ENCODE measurements at places on chromosomes 16 and 17. TPM values are rescaled to one million over a fixed set of nuclear protein-coding genes. Genes with fewer than 3 reads are reported as not detected.

Gene DLX3
- not detected for total RNA-seq

Gene WNK4
- not detected for total RNA-seq

GRCh38 chr17:67417507-67417906 is 40.4 kb downstream of the PITPNC1 start:
- H3K4me3 ChIP-seq: no peak overlapping the region
- H3K27ac ChIP-seq: no peak overlapping the region
- H3K36me3 ChIP-seq: no peaks in the 10 kb centered on the region
- H3K4me1 ChIP-seq: no peaks in the 10 kb centered on the region

Gene TCAP
- 1.1 TPM for total RNA-seq

- H3K36me3 ChIP-seq: no peaks in the 10 kb centered on the region
- no peak overlapping the region for H3K4me3 ChIP-seq
- peaks cover 41% of the 10 kb centered on the region for H3K4me1 ChIP-seq
- DNase-seq: no peak
Observed at GRCh38 chr17:59631276-59631675, 11.6 kb downstream of the CLTC start.

Gene TM4SF5
- total RNA-seq: 138 TPM

Gene ZFP3
- 0.81 TPM for total RNA-seq

Gene EPX
- 0.07 TPM for total RNA-seq

Gene COX6A2
- not detected for total RNA-seq

DNA sequence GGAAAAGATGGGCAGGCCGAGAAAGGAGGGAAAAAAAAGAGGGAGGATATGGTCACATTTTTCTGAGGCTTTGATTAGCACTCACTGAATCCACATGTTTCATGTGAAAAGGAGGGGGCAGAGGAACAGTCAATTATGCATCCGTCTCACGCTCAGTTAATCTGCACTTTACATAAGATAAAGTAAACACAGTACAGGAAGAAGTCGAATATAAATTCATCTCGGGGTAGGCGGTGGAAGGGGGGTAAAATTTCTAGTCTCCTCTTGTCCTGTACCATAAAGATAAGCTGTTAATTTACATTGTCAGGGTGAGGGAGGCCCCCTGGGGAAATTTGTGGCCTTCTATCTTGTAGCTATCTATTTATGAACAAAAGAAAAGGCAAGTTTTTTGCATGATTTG is 73.1 kb upstream of the CES5A start:
- no peak overlapping the region for H3K27ac ChIP-seq
- no peak overlapping the region for H3K4me3 ChIP-seq

Gene OTOP2
- total RNA-seq: not detected

Gene PSMD12
- total RNA-seq: 31.2 TPM

DNA sequence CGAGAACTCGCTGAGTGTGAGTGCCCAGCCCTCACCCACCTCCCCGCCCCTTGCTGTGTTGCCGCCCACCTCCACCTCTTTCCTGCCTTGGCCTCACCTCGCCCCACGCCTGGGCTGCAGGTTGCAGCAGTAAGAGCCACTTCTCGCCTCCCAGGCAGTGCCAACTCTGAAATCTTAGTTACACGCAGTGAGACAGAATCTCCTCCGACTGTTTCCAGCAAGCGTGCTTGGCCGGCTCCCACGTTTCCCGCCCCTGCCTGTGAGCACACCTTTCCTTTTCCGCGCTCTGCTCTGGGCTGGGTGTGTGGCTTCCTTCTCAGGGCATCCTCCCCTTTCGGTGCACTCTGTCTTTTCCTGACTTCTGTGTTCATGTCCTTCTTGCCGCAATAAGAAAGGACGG is 5.7 kb downstream of the ENGASE start:
- H3K4me1 ChIP-seq: no peaks in the 10 kb centered on the region
- no peaks in the 10 kb centered on the region for H3K27me3 ChIP-seq
- DNase-seq: no peak
- H3K4me3 ChIP-seq: no peak overlapping the region
- H3K36me3 ChIP-seq: peaks cover 3% of the 10 kb centered on the region

GRCh38 chr17:33647956-33648355 is 354.9 kb upstream of the ASIC2 start:
- H3K4me1 ChIP-seq: no peaks in the 10 kb centered on the region
- no peak overlapping the region for H3K27ac ChIP-seq
- no peaks in the 10 kb centered on the region for H3K36me3 ChIP-seq
- H3K27me3 ChIP-seq: no peaks in the 10 kb centered on the region
- no peak for DNase-seq

Gene JPT1
- total RNA-seq: 49.7 TPM

DNA sequence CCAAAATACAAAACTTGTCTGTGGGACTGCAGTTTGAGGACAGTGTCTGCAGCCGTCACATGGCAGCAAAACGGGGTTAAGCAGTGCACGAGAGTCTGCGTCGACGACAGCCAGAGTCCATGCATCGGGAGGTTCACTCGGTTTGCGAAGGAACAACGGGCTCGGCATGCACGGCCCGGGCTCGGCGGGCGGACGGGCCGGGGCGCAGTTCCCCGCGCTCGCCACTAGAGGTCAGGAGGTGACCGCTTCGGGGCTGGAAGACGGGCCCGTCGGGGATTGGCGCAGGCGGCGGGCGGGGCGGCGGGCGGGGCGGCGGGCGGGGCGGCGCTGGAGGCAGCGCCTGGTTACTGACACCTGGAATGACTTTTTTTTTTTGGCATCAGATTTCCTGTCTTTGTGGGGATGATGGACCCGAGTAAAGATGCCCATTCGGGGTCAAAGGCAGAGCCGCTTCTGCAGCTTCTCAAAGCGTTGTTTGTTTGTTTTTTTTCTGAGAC is 6.5 kb downstream of the SCGB1C2 start:
- no peaks in the 10 kb centered on the region for H3K27me3 ChIP-seq
- no peak overlapping the region for H3K27ac ChIP-seq

Gene GNGT2
- total RNA-seq: 1.3 TPM

DNA sequence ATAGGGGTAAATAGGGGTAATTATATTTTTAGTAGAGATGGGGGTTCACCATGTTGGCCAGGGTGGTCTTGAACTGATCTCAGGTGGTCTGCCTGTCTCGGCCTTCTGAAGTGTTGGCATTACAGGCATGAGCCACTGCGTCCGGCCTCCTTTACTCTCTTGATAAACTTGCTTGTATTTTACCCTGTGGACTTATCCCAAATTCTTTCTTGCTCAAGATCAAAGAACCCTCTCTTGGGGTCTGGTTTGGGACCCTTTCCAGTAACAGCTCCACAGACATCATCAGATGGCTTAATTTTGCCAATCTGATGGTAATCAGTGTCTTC is 5.6 kb upstream of the C1QTNF1 start:
- H3K4me3 ChIP-seq: no peak overlapping the region
- peaks cover 5% of the 10 kb centered on the region for H3K4me1 ChIP-seq
- no peaks in the 10 kb centered on the region for H3K36me3 ChIP-seq
- DNase-seq: no peak

- H3K27ac ChIP-seq: no peak overlapping the region
- H3K4me1 ChIP-seq: no peaks in the 10 kb centered on the region
- no peak for DNase-seq
- no peaks in the 10 kb centered on the region for H3K36me3 ChIP-seq
- H3K27me3 ChIP-seq: no peaks in the 10 kb centered on the region
Observed at GRCh38 chr16:86380030-86380429, 130.3 kb upstream of the FOXF1 start.

GRCh38 chr16:28078261-28078660 is 14.7 kb upstream of the GSG1L start:
- no peaks in the 10 kb centered on the region for H3K4me1 ChIP-seq
- no peaks in the 10 kb centered on the region for H3K36me3 ChIP-seq
- no peak overlapping the region for H3K4me3 ChIP-seq
- no peaks in the 10 kb centered on the region for H3K27me3 ChIP-seq
- no peak overlapping the region for H3K27ac ChIP-seq
- DNase-seq: no peak

Gene HOXB1
- total RNA-seq: not detected
